CD14-positive monocyte (primary cell): ENCODE measurements at places on chromosomes 2 and 18.

DNA sequence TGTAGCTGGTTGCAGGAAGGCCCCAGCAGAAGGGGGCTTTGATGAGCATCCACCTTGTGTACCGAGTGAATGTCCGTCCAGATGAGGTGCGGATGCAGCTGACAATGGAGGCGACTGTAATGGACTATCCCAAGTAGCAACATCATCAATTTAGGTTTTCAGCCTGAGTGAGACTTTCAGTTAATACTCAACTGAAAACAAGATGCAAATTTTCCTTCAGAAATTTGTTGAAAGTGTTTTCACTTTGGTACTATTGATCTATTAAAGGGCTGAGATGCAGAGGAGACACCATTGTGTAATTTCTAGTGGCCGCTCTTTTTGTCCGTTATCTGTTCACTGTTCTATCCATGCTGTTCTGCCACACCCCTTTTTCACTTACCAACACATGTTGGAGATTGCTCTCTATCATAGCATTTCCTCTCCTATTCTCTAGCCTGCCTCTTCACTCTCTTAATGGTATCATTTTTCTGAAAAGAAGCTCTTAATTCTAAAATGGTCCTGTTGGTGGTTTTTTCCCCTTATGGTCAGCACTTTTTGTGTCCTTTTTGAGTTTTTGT lies 12.0 kb upstream of the CASP8 start:
- no peak for DNase-seq

DNA sequence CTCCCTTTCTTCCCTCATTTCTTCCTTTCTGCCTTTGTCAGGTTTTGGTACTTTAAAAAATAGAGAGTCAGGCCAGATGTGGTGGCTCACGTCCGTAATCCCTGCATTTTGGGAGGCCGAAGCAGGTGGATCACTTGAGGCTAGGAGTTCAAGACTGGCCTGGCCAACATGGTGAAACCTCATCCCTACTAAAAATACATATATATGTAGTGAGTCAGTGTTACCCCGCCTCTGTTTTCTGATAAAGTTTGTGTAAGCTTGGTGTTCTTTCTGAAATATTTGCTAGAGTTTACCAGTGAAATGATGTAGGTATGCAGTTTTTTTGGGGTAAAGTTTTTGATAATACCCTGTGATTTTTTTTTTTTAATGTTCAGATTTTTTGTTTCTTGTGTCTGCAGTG lies 58.8 kb downstream of the DGKD start:
- no peak for DNase-seq

GRCh38 chr18:22241921-22242361 lies 72.6 kb downstream of the GATA6 start:
- DNase-seq = no peak

GRCh38 chr2:171995586-171995985 lies 4.2 kb upstream of the METAP1D start:
- no peak for DNase-seq

DNA sequence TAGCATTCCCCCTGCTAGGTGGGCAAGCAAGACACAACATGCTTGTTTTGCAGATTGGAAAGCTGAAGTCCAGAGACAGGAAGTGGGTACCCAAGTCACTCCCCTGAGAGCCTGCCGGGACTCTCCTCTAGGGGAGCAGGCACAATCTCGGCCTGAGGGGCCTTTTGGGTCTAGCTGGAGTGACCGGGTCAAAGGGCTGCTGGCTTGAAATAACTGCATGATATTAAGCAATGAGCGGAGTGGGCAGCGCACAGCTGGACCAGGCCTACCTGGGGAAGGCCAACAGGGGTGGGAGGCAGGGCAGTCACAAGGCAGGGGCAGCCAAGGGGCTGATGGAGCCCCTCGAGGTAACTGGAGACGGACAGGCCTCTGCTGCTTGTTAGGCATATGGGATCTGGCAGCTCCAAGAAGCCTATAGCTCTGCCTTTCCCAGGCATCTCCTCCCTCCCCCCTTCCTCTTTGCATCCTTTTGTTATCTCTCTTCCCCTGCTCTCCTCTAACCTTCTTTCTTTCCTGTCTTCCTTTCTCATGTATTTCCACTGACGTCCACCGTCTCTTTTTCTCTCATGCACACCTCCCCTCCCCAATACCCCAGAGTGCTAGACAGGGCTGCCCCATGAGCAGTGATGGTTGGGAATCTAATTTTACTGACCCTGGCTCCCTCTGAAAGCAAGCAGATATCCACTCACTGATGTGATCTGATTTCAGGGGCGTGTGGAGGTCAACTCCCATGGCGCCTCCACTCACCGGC lies 237.5 kb downstream of the LOXHD1 start:
- DNase-seq = no peak

DNA sequence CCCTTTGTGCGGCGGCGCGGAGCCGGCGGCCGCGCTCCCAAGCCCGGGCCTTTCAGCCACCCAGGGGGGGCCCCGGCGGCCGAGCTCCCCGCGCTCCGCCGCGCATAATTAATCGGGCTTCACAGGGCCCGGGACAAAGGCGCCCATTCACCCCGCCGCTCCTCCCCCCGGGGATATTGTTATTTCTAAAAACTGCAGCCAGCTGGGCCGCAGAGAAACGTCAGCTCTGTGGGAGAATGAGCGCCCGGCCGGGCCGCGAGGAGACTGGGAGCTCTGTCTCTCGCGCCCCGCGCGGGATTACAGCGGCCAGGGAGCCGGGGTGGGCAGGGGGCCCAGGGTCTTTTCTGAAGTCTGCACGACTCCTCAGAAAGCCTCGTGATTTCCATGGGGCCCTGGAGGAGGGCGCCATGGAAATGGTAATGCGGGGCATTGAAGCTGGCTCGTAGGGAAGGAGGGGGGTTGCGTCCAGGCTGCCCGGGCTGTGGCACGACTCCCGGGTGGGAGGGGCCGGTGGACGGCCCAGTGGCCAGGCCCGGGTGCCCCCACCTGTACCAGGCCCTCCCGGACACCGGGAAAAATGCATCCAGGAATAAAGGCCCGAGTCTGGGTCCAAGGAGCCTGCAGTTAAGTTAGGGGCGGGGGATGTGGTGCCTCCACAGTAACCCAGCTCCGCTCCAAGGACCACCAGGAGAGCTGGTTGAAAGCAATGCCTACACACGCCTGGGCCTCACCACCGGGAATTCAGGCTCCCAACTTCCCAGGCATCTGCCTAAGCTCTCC lies 125.3 kb downstream of the ZFP36L2 start:
- DNase-seq = no peak

DNA sequence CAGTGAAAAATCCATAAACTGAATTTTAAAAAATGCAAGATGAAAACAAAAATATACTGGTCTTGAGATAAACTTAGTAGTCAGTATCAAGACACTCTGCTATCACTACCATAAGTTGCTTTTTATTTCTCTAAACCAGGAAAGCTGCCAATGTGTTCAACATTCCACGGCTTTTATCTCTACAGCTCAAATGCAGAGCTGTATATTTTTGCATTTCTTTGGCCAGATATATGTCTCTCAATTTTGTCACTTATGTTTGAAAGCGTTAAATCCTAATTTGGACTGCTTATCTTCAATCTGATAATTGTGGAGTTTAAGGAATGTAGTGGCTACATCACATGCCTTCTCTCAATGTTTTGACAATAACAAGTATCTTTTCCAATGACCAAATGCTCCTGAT lies 609.5 kb downstream of the EPHA4 start:
- DNase-seq = no peak

GRCh38 chr18:62365420-62365819 lies 40.3 kb downstream of the TNFRSF11A start:
- no peak for DNase-seq

DNA sequence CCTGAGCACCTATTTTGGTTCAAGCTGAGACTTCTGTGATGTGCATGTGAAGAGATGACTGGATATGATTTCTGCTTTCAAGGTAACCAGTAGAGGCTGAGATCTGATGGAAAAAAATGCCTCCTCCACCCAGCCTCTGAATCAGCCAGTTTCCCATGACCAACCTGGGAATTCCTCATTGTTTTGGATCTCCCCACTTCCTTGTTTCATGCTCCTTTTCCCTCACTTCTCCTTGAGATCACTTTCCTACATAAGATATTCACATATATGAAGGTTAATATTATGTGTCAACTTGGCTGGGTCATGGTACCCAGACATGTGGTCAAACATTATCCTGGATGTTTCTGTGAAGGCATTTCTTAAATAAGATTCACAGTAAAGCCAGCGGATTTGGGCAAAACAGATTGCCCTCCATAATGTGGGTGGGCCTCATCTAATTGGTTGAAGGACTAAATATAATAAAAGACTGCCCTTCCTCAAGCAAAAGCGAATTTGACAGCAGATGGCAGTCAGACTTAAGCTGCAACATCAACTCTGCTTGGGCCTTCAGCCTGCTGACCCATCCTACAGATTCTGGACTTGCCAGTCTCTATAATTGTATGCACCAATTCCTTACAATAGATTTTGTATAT lies 379.4 kb downstream of the TNS1 start:
- no peak for DNase-seq

GRCh38 chr18:71116535-71116934 lies 827.7 kb downstream of the SOCS6 start:
- DNase-seq = no peak

- no peak for DNase-seq
Observed at GRCh38 chr2:208371634-208371935, 35.0 kb upstream of the PTH2R start.

DNA sequence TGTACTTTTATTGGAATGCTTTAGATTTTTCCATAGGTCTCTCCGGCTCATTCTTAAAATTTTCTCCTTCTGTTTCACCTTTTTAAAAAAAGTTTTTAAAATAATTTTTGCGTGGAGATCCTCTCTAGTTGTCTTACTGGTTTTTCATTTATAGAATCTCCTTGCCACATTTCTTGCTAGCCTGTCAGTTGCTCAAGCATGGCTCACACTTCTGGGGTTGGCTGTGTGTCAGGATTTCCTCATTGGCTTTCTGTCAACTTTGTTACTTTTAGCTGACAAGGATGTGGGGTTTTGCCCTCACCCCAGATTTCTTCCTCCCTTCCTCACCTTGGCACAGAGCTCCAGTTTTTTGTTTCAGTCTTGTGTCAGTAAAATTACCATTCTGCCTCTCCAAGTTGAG lies 124.6 kb downstream of the ZNF407 start:
- DNase-seq = no peak

- DNase-seq = no peak
Observed at GRCh38 chr2:160842286-160842685, 317.9 kb upstream of the TANK start.

DNA sequence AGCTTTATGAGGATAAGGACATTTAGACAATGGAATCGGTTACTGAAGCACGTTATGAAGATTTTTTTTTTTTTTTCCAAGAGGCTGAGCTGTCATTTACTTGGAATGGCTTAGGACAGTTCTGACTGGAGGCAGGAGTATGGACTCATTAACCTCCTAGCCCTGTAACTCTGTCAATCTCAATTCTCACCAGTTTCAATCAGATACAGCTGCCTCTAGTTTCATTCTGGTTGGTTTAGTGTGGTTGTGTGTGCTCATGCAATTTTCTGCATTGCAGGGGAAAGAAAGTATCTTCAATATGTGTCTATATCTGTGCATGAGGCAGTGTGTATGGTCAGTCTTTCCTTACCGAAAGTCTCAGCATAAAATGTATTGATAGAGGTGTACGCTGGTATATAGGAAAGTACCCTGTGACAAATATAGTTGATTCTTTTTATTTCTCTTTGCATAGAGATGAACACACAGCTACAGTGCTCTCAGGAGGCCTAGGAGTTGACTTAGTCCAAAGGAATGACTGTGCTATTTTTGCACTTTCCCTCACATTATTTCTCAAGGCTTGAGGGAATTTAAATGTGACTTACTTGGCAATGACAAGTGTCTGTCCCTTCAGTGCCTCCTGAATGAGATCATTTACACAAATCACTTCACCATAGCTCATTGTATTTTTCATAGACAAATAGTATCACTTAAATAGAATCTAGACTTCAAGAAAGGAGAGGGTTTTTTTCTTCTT lies 50.5 kb upstream of the GRB14 start:
- no peak for DNase-seq

DNA sequence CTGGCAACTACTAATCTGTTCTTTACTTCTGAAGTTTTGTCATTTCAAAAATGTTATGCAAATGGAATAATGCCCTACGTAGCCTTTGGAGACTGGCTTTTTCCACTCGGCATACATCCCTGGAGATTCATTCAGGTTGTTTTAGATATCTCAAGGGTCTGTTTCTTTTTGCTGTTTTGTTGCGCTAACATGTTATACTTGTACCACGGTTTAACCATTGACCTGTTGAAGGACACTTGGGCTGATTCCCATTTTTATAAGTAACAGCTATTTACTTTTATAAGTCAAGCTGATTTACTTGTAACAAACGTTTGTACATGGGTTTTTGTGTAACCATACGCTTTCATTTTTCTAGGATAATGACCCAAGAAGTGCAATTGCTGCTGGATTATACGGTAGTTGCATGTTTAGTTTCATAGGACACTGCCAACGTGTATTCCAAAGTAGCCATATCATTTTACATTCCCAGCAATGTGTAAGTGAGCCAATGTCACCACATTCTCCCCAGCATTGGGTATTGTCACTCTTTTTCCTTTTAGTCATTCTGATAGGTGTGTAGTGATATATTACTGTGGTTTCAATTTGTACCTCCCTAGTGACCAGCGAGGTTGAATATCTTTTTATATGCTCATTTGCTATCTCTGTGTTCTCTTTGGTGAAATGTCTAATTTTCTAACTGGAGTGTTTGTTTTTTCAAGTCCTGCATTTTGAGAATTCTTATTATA lies 36.5 kb upstream of the STAT4 start:
- DNase-seq = no peak

- DNase-seq = no peak
Observed at GRCh38 chr2:144925886-144926285, 406.0 kb upstream of the ZEB2 start.

- no peak for DNase-seq
Observed at GRCh38 chr2:205408696-205409095, 273.6 kb upstream of the NRP2 start.
